BJ (cell line): ENCODE measurements at places on chromosomes 5 and 9.

DNA sequence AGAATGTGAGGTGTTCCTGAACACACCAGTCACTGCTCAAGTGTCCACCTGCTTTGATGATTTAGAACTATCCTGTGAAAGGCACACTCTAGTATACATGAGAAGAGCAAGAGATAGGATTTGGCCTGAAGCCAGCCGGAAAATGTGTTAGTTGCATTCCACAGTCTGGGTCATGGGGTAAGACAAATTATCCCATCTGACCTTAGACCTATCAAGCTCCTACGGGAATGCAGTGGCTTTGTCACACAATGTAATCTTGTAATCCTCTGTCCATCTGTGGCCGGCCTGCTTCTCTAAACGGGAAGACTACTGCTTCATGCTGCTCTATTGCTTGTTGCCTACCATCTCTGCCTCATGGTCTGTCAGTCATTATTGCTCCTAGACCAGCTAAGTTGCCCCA is 92.4 kb upstream of the PRRC1 start:
- no peak for DNase-seq

DNA sequence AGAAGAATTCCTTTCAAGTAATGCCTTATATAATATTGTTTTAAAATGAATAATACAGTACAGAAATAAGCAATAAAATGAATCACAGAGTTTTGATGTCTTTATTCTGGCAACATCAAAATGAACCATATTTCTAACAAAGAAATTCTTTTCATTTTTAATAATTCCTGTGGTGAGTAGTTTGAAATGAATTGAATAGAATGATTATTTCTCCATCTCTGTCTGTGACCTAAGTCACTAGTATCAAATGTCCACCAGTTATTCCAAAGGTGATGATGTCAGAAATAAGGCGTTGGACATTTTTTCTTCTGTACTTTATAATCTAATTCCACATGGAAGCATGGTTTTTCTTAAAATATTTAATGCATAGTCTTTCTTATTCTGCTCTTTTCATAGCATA is 106.2 kb downstream of the ADAMTSL1 start:
- no peak for DNase-seq

DNA sequence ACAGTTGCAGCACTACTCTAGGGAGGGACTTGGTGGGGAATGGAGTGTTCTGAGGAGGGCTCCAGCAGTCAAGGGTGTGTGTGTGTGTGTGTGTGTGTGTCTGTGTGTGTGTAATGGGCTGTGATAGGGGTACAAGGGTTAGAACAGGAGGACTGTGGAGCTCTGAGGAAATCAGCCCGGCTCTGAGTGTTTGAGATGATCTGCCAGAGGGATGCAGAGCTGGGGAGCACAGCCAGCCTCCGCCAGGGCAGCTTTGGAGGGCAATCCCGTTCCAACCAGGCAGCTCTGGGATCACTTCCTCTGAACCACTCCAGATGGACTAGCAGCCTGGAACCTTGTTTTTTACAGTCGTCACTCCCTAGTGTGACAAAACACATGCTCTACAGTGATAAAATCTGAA is 3.0 kb upstream of the SLC6A7 start:
- no peak for DNase-seq

DNA sequence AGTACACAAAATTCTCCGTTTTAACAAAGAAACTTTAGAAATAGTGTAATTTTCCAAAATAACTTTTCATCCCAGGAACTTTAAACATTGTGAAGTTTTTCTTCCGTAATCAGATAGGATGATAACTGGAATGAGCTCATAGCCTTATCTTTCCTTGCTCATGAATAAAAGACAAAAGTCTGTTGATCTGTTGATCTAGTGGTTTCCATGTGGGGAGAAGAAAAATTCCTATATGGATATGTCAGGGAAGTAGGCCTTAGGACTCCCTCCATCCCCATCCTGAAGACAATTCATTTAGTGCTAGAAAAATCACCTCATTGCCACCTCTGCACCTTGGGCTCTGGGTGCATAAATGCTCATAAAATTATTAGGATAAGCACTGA is 266.6 kb downstream of the SMARCA2 start:
- no peak for DNase-seq

- no peak for DNase-seq
Measured at GRCh38 chr5:32261198-32261597, 51.5 kb downstream of the MTMR12 start.
